Pons (tissue), 1 donor: ENCODE measurements at places on chromosomes 2 and 18.
A peak's percentile ranks its signal among the peaks of the same experiment; 100 is the strongest.

GRCh38 chr2:57204364-57204763, 842.2 kb upstream of the VRK2 start:
- no peak for DNase-seq

GRCh38 chr2:120471166-120471565, 125.2 kb downstream of the INHBB start:
- no peak for DNase-seq

DNA sequence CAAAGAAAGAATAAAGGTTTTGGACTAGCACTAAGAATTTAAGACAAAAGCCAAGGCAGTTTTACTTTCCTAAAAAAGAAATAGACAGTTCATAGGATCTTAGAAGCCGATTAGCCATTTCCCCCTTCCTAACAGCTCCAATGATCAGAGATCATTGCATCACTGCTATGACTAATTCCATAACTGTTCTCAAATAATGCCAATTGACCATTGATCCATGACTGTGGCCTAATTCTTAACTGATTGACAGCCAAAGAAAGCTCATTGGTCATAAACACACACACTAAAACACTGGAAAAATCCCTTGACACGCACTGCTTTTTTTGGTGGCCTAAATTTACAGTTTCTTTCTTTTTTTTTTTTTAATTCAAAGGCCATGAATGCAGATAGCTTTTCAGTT, 345.0 kb upstream of the ACVR2A start:
- no peak for DNase-seq

DNA sequence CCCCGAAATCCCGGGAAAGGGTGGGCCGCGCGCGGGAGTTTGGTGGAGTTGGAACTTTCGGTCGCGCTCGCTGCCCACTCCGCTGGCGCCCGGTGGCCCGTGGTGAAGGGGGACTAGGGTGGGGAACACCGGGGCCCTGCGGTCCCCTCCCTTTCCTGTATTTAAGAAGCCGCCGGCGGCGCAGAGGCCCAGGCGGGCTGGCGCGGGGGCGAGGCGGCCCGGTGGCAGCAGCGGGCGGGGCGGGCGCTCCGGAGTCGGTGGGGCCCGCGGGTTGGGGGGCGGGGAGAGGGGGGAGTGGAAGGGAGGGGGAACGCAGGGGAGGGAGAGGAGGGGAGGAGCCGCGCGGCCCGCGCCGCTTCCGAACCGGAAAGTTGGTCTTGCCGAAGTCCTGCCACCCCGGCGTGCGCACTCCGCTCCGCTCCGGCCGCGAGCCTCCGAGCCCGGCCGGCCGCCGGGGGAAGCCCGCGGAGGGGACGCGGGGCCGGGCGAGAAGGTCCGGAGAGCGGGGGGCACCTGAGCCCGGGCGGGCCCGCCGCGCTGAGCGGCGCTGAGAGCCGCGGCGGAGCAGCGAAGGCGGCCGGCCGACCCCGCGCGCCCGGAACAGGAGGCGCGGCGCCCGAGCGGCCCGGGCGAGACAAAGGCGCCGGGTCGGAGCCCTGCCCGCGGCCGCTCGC, 425 bp upstream of the SALL3 start:
- DNase-seq, result no peak

GRCh38 chr2:236363711-236364277, 99.6 kb upstream of the ASB18 start:
- peak; percentile 14 for DNase-seq

GRCh38 chr2:60468382-60469085, 84.9 kb downstream of the BCL11A start:
- DNase-seq, result no peak
